Motor neuron (in vitro differentiated cells): ENCODE measurements at places on chromosomes 3 and 15. TPM values are rescaled to one million over a fixed set of nuclear protein-coding genes. Genes with fewer than 3 reads are reported as not detected.

DNA sequence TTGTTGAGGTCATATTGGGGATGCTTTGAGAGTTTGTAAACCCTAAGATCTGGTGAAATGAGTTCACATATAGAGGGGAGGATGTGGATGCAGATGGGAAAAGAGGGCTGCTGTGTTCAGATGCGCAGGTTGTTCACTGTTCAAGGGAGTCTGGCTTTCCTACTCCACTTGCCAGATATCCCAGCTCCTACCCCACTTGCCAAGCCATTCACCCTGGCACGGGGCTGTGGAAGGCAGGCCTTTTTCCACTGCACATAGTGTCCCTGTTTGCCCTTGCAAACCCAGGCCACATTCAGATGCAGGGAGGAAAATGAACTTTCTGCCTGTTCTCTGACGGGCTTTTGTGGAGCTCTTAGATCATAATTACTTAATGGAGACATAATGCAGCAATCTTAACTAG lies 29.0 kb downstream of the CRABP1 start:
- no peak for ATAC-seq

GRCh38 chr3:42602961-42603360 lies 2.5 kb downstream of the NKTR start:
- ATAC-seq = no peak

- no peak for ATAC-seq
Observed at GRCh38 chr3:124415446-124415960, 314.7 kb upstream of the UMPS start.

Gene C15orf62
- 1.6 and 1.9 TPM in 2 replicates for total RNA-seq

Gene GJD2
- total RNA-seq = 1.6 and 3.0 TPM in 2 replicates

GRCh38 chr15:86201313-86202008 lies 121.8 kb downstream of the AGBL1 start:
- ATAC-seq = no peak

Gene GOLGA8R
- total RNA-seq = 0.50 and 0.55 TPM in 2 replicates

- no peak for ATAC-seq
Observed at GRCh38 chr15:31360843-31361763, 34.5 kb downstream of the KLF13 start.

- ATAC-seq = no peak
Observed at GRCh38 chr15:32124726-32125125, 94.4 kb downstream of the CHRNA7 start.

- ATAC-seq = no peak
Observed at GRCh38 chr3:19688767-19689166, 245.2 kb downstream of the EFHB start.

- no peak for ATAC-seq
Observed at GRCh38 chr3:15726043-15726442, 71.7 kb downstream of the ANKRD28 start.

DNA sequence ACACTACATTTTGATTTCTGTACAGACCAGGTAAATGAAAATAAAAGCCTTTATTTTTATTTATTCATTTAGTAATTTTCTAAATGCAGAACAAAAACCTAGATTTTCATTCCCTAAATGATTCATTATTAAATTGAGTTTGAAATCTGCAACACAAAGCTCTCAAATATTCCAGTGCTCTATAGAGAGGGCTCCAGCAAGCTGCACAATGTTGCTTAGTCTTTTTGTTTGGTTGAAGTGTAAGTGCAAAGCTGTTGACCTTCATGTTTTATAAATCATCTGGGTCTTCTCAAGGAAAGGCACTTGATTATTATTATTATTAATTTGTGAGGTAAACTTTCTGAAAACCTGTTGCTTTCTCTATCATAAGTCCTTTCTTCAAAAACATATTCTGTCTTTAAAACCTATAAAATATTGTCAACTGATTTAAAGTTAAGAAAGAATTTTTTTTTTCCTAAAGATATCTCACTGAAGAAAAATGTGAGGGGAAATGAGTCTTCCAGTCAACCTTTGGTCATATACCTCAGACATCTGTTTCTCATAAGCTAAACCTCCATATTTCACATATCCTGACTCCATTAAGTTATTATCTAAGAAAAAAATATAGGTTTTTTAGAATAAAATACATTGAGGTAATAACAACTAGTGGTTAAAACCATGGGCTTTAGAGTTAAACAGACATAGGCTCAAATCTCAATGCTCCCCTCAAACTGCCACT lies 100.7 kb downstream of the ZIC4 start:
- no peak for ATAC-seq

- ATAC-seq = no peak
Observed at GRCh38 chr15:39250001-39250400, 330.9 kb upstream of the THBS1 start.

GRCh38 chr3:16478516-16478915 lies 35.0 kb downstream of the RFTN1 start:
- no peak for ATAC-seq

- ATAC-seq = no peak
Observed at GRCh38 chr15:60001610-60002527, 2.2 kb upstream of the FOXB1 start.

DNA sequence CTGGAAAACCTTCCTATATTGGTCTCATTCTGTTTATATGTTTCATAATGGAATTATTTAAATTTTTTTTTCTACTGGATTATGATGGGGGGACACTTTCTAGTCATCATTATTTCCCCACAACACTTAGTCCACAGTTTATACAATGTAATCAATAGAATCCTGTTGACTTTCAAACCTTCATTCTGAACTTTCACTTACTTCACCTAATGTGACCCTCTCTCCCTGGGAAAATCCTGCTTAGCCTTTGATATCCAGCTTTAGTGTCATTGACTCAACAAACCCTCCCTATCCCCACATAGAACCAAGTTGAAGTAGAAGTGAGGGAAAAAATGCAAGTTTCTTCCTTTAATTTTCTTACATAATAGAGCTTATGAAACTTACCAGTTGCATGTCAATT lies 666.0 kb downstream of the MECOM start:
- ATAC-seq = no peak

Gene HTR3E
- total RNA-seq = 0.27 and 0.46 TPM in 2 replicates

- no peak for ATAC-seq
Observed at GRCh38 chr3:33044676-33045075, 52.3 kb downstream of the GLB1 start.

Gene CFAP92
- 0.27 and 0.46 TPM in 2 replicates for total RNA-seq

GRCh38 chr3:196268284-196269163 lies 19.0 kb downstream of the PCYT1A start:
- peak; percentile 100 for ATAC-seq

- ATAC-seq = peak; percentile 81
Observed at GRCh38 chr3:3998140-3998922, 199.1 kb downstream of the LRRN1 start.

DNA sequence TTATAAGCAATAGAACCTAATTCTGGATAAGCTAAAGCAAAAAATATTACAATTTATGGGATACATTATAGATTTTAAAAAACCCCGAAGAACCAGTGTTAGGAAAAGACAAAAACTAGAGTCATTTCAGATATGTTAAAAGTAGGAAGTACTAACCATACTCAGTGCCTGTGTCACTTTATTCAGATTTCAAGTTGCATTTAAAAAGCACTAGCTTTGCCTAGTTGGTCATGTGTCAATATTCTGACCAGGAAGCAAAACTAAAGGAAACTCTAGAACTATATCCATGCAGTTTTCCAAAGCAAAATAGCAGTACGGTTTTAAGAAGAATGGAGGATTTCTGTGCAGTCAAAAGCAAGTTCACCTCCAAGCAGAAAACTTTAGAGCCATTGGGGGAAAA lies 88.4 kb downstream of the RAP2B start:
- no peak for ATAC-seq

Gene GOLGA8S
- total RNA-seq = 0.16 TPM in 1 of 2 replicates, not detected in the other

GRCh38 chr3:123758081-123758564 lies 126.0 kb downstream of the MYLK start:
- ATAC-seq = no peak
